ENCODE measurements at places on chromosomes 7 and 10.

DNA sequence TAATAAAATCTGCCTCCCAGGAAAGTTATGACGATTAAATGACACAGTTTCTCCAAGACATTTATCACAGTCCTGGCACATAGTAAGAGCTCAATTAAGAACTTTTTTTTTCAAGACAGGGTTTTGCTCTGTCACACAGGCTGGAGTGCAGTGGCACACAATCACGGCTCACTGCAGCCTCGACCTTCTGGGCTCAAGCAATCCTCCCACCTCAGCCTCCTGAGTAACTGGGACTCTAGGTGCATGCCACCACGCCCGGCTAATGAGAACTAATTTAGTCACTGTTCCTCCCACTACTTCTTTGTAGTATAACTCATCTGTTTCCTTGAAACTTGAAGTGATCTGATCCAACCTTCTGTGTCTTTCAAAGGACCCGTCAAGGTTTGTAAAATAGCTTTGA lies 42.2 kb upstream of the MXI1 start:
- peaks cover 97% of the 10 kb centered on the region for H3K27me3 ChIP-seq
- H3K27ac ChIP-seq = peak overlapping the region; percentile 43
- no peak for DNase-seq

- H3K4me3 ChIP-seq = no peak overlapping the region
- H3K27me3 ChIP-seq = no peaks in the 10 kb centered on the region
- no peaks in the 10 kb centered on the region for H3K36me3 ChIP-seq
- no peak for DNase-seq
Observed at GRCh38 chr7:31688996-31689395, 2.0 kb downstream of the PPP1R17 start.

GRCh38 chr7:76371396-76371795 lies 12.6 kb upstream of the YWHAG start:
- no peaks in the 10 kb centered on the region for H3K36me3 ChIP-seq
- no peak overlapping the region for H3K27ac ChIP-seq
- no peak overlapping the region for H3K4me3 ChIP-seq
- H3K4me1 ChIP-seq = peaks cover 2% of the 10 kb centered on the region

- DNase-seq = no peak
- peaks cover 55% of the 10 kb centered on the region for H3K36me3 ChIP-seq
- H3K27me3 ChIP-seq = no peaks in the 10 kb centered on the region
- peak overlapping the region; percentile 3 for H3K4me3 ChIP-seq
- H3K4me1 ChIP-seq = peaks cover 80% of the 10 kb centered on the region
- peak overlapping the region; percentile 78 for H3K27ac ChIP-seq
Observed at GRCh38 chr7:2980401-2981102, 63.1 kb downstream of the CARD11 start.

- DNase-seq = no peak
- no peak overlapping the region for H3K4me3 ChIP-seq
- peaks cover 50% of the 10 kb centered on the region for H3K36me3 ChIP-seq
- H3K4me1 ChIP-seq = peaks cover 89% of the 10 kb centered on the region
- no peak overlapping the region for H3K27ac ChIP-seq
- H3K27me3 ChIP-seq = no peaks in the 10 kb centered on the region
Observed at GRCh38 chr10:124708246-124708779, 35.9 kb downstream of the FAM53B start.

GRCh38 chr7:108623220-108623619 lies 53.5 kb downstream of the DNAJB9 start:
- H3K4me3 ChIP-seq = no peak overlapping the region
- DNase-seq = no peak
- no peak overlapping the region for H3K27ac ChIP-seq
- H3K36me3 ChIP-seq = no peaks in the 10 kb centered on the region

DNA sequence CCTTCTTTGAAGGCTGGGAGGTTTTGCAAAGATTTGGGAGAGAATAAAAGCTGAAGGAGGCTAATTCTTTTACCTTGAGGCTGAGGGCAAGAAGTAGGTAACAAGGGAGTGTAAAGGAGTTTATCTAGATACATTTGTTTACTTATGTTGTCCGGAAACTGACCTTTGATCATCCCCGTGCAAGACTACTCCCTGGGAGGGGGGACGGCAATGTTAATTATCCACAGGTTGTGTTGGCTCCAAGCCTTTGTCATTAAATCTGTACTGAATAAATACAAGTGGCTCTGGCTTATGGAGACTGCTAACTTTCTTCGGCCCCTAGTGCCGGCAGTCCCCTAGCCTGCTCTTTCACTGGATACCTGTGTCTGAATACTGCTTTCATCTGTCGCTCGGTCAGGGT lies 1250.6 kb upstream of the LRRTM3 start:
- H3K27me3 ChIP-seq = no peaks in the 10 kb centered on the region
- H3K27ac ChIP-seq = no peak overlapping the region
- no peaks in the 10 kb centered on the region for H3K36me3 ChIP-seq
- no peak for DNase-seq

DNA sequence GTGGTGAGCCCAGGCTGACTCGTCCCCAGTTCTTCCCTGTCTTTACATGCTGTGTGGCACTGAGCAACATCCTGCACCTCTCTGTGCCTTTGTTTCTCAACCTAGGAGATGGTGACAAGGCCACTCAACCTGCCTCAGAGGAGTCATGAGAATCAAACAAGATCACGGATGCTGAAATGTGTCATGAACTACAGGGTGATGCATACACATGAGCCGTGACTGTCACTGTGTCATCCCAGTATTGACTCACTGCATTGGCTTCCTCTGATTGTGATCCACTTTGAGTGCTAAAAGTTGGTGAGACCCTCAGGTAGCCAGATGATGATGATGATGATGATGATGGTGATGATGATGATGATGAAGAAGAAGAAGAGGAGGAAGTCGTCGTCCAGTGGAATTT lies 11.5 kb downstream of the C10orf71 start:
- H3K4me1 ChIP-seq = peaks cover 26% of the 10 kb centered on the region
- peak overlapping the region; percentile 79 for H3K27ac ChIP-seq
- H3K27me3 ChIP-seq = peaks cover 29% of the 10 kb centered on the region
- no peak for DNase-seq
- no peak overlapping the region for H3K4me3 ChIP-seq

DNA sequence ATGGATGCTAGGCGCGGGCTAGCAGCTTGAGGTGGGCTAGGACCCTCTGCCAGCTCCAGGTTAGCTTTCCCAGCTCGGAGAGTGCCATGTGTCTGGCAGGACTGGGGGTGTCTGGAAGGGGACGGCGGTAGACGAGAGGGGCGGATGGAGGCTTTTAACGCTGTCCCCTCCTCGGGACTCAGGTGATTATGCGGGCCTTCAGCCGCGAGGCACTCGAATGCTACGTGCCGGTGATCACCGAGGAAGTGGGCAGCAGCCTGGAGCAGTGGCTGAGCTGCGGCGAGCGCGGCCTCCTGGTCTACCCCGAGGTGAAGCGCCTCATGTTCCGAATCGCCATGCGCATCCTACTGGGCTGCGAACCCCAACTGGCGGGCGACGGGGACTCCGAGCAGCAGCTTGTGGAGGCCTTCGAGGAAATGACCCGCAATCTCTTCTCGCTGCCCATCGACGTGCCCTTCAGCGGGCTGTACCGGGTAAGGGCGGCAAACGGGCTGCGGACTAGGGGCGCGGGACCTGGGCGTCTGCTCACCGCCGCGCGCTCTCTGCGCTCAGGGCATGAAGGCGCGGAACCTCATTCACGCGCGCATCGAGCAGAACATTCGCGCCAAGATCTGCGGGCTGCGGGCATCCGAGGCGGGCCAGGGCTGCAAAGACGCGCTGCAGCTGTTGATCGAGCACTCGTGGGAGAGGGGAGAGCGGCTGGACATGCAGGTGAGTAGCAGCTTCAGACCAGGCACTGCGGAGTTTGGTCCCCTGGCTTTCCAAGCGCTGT lies 1.1 kb downstream of the CYP26A1 start:
- peaks cover 5% of the 10 kb centered on the region for H3K36me3 ChIP-seq
- H3K4me1 ChIP-seq = peaks cover 24% of the 10 kb centered on the region
- peaks cover 88% of the 10 kb centered on the region for H3K27me3 ChIP-seq
- peak overlapping the region; percentile 58 for H3K4me3 ChIP-seq

- peaks cover 22% of the 10 kb centered on the region for H3K27me3 ChIP-seq
- no peaks in the 10 kb centered on the region for H3K4me1 ChIP-seq
- H3K4me3 ChIP-seq = no peak overlapping the region
- no peaks in the 10 kb centered on the region for H3K36me3 ChIP-seq
- no peak for DNase-seq
Observed at GRCh38 chr7:96400518-96400917, 78.6 kb upstream of the SLC25A13 start.

- no peak for DNase-seq
- peaks cover 15% of the 10 kb centered on the region for H3K4me1 ChIP-seq
- peak overlapping the region; percentile 31 for H3K4me3 ChIP-seq
Observed at GRCh38 chr10:84193846-84194423, 402 bp upstream of the CDHR1 start.

GRCh38 chr10:87575851-87576250 lies 71.2 kb downstream of the MINPP1 start:
- H3K4me1 ChIP-seq = no peaks in the 10 kb centered on the region
- H3K27ac ChIP-seq = no peak overlapping the region
- no peak for DNase-seq
- H3K36me3 ChIP-seq = no peaks in the 10 kb centered on the region
- H3K27me3 ChIP-seq = peaks cover 9% of the 10 kb centered on the region
- no peak overlapping the region for H3K4me3 ChIP-seq

GRCh38 chr7:147376192-147376591 lies 1214.4 kb upstream of the C7orf33 start:
- H3K4me1 ChIP-seq = no peaks in the 10 kb centered on the region
- no peak overlapping the region for H3K4me3 ChIP-seq
- no peaks in the 10 kb centered on the region for H3K27me3 ChIP-seq
- H3K27ac ChIP-seq = no peak overlapping the region
- H3K36me3 ChIP-seq = no peaks in the 10 kb centered on the region

DNA sequence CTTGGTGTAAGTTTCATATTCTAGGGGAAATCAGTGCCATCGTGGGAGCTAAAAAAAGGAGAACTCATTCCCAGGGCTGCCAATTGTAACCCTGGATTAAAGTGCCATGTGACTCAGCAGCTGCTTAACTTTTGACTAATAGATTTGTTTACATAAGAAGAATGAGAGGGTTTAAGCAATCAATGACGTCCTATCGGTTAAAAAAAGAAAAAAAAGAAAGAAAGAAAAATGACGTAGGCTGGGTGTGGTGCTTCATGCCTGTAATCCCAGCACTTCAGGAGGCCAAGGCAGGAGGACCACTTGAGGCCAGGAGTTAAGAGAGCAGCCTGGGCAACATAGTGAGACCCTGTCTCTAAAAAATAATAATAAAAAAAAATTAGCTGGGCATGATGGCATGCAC lies 116.2 kb upstream of the AFAP1L2 start:
- no peaks in the 10 kb centered on the region for H3K27me3 ChIP-seq
- H3K4me1 ChIP-seq = peaks cover 97% of the 10 kb centered on the region
- peak overlapping the region; percentile 38 for H3K27ac ChIP-seq
- DNase-seq = no peak
- peak overlapping the region; percentile 21 for H3K4me3 ChIP-seq

- H3K36me3 ChIP-seq = peaks cover 19% of the 10 kb centered on the region
- H3K27ac ChIP-seq = no peak overlapping the region
- DNase-seq = no peak
- H3K4me3 ChIP-seq = no peak overlapping the region
- H3K4me1 ChIP-seq = no peaks in the 10 kb centered on the region
Observed at GRCh38 chr7:88200261-88200660, 19.6 kb downstream of the SRI start.

GRCh38 chr7:36969376-36969775 lies 245.1 kb upstream of the AOAH start:
- no peaks in the 10 kb centered on the region for H3K27me3 ChIP-seq
- H3K36me3 ChIP-seq = peaks cover 13% of the 10 kb centered on the region
- peak overlapping the region; percentile 9 for H3K4me3 ChIP-seq
- H3K27ac ChIP-seq = peak overlapping the region; percentile 47

DNA sequence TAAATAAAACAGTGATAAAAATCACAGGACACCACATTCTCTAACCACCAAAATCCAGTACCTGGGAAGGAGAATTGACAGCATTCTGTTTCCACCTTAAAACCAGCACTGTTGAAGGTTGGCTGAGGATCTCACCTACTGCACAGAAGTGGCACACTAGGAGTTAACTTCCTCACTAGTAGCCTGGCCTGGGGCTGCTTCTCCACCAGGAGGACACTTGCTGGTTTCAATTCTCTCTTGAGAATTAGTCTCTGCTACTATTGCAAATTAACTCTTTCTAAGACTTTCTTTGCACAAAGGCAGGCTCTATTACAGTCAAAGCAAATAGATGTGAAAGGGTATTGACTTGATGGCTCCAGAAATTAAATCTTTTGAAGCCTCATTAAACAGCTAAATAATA lies 2.3 kb upstream of the CTTNBP2 start:
- peaks cover 40% of the 10 kb centered on the region for H3K27me3 ChIP-seq
- no peaks in the 10 kb centered on the region for H3K36me3 ChIP-seq
- no peak overlapping the region for H3K4me3 ChIP-seq
- H3K4me1 ChIP-seq = peaks cover 8% of the 10 kb centered on the region

DNA sequence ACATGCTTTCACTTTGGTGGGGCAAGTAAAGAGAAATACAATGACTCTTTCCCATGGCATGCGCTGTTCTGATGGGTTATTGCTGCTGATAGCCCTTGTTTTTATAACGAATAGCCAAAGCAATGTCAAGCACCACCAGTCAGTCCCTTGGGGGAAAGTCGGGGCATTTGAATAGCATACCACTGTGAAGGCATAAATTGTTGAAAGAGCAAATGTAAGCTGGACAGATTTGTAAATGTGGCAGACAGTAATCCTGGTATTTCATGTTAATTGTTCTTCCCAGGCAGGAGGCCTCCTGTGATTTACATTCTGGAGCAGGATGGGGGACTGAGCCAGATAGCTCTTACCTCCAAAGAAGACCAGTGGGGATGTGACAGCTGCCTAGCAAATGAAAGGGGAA lies 293.3 kb downstream of the ADRA2A start:
- no peak overlapping the region for H3K27ac ChIP-seq
- no peaks in the 10 kb centered on the region for H3K27me3 ChIP-seq
- H3K4me1 ChIP-seq = no peaks in the 10 kb centered on the region
- no peak for DNase-seq
- H3K36me3 ChIP-seq = no peaks in the 10 kb centered on the region

- H3K4me3 ChIP-seq = no peak overlapping the region
- DNase-seq = no peak
- H3K36me3 ChIP-seq = no peaks in the 10 kb centered on the region
- H3K27me3 ChIP-seq = peaks cover 10% of the 10 kb centered on the region
Observed at GRCh38 chr10:123380491-123381085, 226.4 kb downstream of the BUB3 start.

- peak overlapping the region; percentile 76 for H3K27ac ChIP-seq
- H3K4me3 ChIP-seq = no peak overlapping the region
- H3K36me3 ChIP-seq = peaks cover 60% of the 10 kb centered on the region
- no peaks in the 10 kb centered on the region for H3K27me3 ChIP-seq
Observed at GRCh38 chr7:130902755-130903357, 168.8 kb upstream of the KLF14 start.

Measured in activated naive CD4-positive, alpha-beta T cell treated with anti-CD3 and anti-CD28 coated beads, Interleukin-2, amount 10 ng/mL, durations not matched to agents 7 days and 5 days (primary cell).